Myometrial cell (primary cell): ENCODE measurements at places on chromosomes 2 and 18. TPM values are rescaled to one million over a fixed set of nuclear protein-coding genes. Genes with fewer than 3 reads are reported as not detected.

PECR gene
- total RNA-seq = 12.2 and 17.9 TPM in 2 replicates

ADD2 gene
- not detected in 2 replicates for total RNA-seq

MAP4K4 gene
- total RNA-seq = 120 and 137 TPM in 2 replicates

UGT1A5 gene
- total RNA-seq = not detected in 2 replicates

ARHGAP28 gene
- total RNA-seq = 4.1 and 7.5 TPM in 2 replicates

CHRNG gene
- not detected in 2 replicates for total RNA-seq

C2orf80 gene
- total RNA-seq = not detected in 2 replicates

PDE1A gene
- 7.4 and 11.2 TPM in 2 replicates for total RNA-seq

SMC6 gene
- total RNA-seq = 14.5 and 15.0 TPM in 2 replicates
